ENCODE measurements at places on chromosomes 5 and 9.

GRCh38 chr5:149044453-149045088 is 18.3 kb downstream of the SH3TC2 start:
- no peak for DNase-seq

- DNase-seq, result no peak
Observed at GRCh38 chr5:179832039-179832745, 11.5 kb downstream of the SQSTM1 start.

GRCh38 chr5:171155621-171156020 is 153.4 kb upstream of the TLX3 start:
- no peak for DNase-seq

DNA sequence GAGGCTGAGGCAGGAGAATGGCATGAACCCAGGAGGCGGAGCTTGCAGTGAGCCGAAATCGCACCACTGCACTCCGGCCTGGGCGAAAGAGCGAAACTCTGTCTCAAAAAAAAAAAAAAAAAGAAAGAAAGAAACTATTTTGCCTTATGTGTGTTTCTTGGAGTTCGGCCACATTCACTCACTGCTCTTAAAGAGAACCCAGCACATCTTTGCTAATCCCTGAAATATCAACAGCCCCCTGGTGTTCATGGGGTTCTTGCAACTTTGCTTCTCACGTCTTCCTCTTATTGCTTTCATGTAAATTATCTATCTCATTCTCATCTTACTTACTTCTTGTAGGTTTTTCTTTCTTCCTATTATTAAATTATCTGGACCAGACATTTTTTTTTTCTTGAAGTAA is 126.3 kb upstream of the ASTN2 start:
- no peak for DNase-seq

- DNase-seq, result no peak
Observed at GRCh38 chr5:62488531-62488930, 76.0 kb downstream of the IPO11 start.

GRCh38 chr5:68838157-68838718 is 255.6 kb upstream of the SLC30A5 start:
- DNase-seq, result no peak

DNA sequence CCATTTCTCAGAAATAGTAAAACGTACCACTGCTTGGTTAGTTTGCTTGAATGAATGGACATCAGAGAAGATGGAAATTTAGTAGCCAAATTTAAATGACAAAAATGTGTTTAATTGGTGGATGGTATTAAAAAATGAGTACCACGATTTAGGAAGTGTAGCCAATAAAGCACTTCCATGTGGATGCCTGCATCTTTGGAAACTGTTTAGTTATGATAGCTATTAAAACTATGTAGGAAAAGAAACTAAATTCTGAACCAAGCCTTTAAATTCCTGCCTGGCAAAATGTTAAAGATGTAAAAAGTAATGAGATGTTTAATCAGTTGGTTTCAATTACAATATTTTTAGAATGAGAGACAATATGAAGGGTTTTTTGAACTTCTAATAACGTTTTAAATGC is 94.8 kb downstream of the NUDT12 start:
- DNase-seq, result no peak

GRCh38 chr9:8085986-8086385 is 286.4 kb upstream of the DMAC1 start:
- DNase-seq, result no peak

GRCh38 chr5:79143684-79144379 is 32.2 kb downstream of the BHMT start:
- no peak for DNase-seq

- DNase-seq, result no peak
Observed at GRCh38 chr5:141373673-141374317, at the start of gene PCDHGA6. TSS of gene PCDHGA6 (plus strand) at chr5:141373891. CDS start at chr5:141374084, 193 bp downstream.

- DNase-seq, result no peak
Observed at GRCh38 chr5:67414712-67415111, 218.1 kb upstream of the CD180 start.

DNA sequence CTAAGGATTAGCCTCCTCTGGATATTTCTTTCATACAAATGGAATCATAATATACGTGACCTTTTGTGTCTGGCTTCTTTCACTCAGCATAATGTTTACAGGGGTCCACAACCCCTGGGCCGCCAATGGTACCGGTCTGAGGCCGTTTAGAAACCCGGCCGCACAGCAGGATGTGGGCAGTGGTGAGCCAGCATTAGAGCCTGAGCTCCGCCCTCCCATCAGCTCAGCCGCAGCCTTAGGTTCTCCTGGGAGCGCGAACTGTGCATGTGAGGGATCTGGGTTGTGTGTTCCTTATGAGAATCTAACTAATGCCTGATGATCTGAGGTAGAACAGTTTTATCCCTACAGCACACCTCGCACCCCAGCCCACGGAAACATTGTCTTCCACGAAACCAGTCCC is 229.7 kb downstream of the ICE1 start:
- no peak for DNase-seq

- DNase-seq, result no peak
Observed at GRCh38 chr5:56094579-56095361, 100.0 kb upstream of the IL6ST start.

GRCh38 chr5:4093236-4093635 is 497.6 kb downstream of the IRX1 start:
- no peak for DNase-seq

DNA sequence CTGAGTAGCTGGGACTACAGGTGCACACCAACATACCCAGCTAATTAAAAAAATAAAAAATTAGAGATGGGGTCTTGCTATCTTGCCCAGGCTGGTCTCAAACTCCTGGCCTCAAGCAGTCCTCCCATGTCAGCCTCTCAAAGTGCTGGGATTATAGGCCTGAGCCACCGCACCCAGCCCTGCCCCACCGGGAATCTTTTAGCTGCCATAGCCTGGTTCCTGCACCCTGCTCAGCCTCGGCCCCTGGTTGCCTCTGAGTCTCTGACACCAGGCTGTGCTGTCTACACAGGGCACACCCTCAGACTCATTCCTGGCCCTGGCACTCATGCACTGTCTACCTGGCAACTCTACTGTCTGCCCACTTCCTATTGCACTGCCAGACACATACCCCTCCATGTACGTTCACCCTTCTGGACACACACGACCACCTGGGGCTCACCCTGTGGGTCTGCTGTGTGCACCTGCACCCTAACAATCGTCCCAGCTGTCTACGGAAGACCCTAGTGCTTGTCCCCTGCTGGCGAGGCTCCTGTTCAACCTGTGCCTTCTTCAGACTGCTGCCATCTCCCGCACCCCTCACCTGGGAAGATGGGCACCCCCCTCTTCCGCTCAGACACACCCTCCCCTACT is 1.4 kb downstream of the PROP1 start:
- DNase-seq, result no peak

DNA sequence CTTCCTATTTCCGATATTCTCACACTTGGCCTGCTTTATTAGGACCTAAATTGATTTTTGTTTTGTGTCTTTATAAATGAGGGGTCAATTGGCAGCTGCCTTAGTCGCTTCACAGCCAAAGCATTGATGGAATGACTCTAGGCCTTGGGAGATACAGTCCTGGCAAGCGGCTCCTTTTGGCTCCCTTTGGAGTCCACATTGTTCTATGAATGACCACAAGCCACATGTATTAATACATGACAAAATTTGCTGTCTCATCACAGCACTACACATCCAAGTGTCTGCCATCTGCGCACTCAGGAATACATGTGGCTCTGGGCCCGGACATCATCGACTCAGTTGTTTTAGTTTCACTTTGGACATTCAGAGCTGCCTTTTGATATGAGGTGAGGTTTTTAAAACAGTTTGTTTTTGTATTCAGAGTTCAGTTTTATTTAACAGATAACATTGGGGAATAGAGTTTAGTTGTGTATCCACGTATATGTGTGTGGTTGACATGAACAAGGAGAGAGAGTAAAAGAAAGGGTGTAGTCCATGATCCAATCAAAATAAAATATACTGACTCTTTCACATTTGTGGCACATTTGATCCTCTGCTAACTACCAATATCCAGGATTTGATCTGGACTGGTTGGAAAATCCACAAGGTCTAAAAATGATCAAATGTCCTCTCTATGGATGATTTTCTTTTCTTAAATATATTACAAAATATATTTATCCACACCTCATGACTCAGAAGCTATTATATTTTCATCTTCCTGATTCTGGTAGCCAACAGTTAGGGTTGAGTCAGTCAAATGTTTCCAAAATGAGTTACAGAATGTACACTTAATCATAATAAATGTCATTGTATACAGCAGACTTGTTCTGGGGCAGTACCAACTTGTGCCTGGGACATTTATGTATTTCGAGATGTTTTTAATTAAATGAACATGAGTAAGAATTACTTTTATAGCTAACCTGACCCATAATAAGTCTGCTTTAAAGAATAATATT is 114.0 kb upstream of the MTAP start:
- no peak for DNase-seq

GRCh38 chr5:140043508-140043872 is 391 bp upstream of the NRG2 start:
- peak; percentile 2 for DNase-seq

DNA sequence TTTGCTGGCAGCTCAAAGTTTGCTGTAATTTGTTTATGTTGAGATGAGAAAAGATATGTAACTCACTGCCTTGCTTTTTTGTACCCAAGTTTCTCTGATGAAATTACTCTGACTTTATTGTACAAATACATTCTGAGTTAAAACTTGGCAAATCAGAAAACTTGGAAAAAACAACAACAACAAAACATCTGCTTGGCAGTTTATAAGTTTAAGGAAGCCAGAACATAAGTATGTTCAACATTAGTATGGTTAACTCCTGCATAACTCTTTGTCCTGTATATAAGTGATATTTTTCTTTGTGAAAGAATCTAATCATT is 233.1 kb downstream of the MAST4 start:
- no peak for DNase-seq

GRCh38 chr5:58617241-58617640 is 34.4 kb downstream of the RAB3C start:
- DNase-seq, result no peak

DNA sequence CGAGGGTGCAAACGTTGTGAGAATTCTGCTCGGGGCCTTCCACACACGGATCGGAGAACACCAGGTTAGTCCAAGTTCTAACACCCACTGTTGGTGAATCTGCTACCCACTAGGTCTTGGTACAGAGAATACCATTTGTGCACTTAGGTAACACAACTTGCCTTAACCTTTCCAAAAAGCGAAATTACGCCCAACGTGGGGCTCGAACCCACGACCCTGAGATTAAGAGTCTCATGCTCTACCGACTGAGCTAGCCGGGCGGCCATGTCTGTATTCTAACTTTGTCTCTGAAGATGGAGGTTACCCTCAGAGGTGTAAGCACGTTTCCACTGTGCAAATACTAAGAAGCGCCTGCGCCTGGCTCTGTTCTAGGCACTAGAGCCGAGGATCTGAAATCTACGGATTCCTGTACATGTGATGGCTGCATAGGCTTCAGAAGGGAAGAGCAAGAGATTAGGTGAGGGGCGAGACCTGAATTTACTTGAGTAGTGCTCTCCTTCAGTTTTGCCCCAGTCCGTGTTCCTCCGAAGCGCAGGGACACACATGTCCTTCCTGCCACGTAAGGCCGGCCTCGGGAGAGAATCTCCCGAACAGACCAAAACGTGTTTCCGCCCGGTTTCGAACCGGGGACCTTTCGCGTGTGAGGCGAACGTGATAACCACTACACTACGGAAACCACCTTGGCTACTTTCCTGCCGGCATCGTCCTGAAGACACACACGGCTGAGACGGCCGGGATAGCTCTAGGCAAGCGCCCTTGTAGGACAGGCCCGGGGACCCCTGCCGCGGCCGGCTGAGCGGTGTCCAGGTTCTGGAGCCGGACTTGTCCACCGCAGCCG is 1.1 kb upstream of the TRIM41 start:
- DNase-seq, result peak; percentile 93

GRCh38 chr9:109689701-109690100 is 90.3 kb upstream of the PALM2AKAP2 start:
- DNase-seq, result no peak

- DNase-seq, result no peak
Observed at GRCh38 chr9:83281306-83282255, 218.6 kb upstream of the RASEF start.

DNA sequence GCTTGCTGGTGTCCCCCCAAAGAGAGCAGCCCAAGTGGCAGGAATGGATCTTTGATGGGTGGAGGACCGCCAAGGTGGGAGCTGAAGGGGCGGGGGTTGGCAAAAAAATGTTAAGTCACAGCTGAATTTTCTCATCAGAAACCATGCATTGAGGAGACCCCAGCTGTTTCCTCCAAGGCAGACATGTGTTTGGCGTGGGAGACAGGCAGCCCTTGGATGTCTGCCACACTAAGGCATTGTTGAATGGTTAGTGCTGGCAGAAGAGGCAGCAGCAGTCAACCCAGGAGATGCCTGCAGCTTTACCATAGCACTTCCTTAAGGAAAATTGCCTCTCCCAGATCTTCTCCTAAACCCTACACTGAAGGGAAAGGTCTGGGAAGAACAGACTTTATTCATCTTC is 394.9 kb upstream of the CD180 start:
- DNase-seq, result no peak

DNA sequence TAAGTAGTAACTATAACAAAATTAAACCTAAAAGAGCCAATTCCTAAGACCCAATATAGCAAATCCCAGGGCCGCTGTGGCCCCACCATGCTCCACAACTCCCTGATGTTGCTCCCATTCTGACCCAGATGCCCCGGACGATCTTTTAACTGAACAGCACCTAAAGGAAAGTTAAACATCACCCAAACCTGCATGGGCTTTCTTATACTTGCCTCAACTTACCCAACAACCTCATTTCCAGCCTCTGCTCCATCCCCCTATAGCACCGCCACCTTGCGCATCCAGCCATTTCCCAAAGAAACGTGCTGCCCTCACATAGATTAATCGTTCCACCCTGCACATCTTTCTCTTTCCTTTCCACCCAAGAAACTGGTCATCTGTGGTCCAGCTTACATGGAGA is 54.6 kb downstream of the ZNF354C start:
- no peak for DNase-seq

- no peak for DNase-seq
Observed at GRCh38 chr5:145483212-145483611, 351.9 kb downstream of the PRELID2 start.

DNA sequence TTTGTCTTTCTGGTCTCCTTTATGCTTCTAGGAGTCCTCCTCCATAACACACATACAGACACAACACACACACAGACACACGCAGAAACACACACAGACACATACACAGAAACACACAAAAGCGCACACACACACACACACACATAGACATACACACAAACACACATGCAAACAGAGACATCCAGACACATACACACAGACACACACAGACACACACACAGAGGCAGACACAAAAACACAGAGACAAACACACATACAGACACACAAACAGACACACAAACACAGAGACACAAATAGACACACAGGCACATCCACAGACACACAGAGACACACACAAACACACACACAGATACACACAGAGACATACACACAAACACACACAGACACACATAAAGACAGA is 220.2 kb downstream of the IRX2 start:
- no peak for DNase-seq

GRCh38 chr9:110126499-110126941 is 81.4 kb downstream of the C9orf152 start:
- no peak for DNase-seq

GRCh38 chr5:169631360-169631759 is 5.7 kb upstream of the DOCK2 start:
- DNase-seq, result no peak

GRCh38 chr5:26563979-26564378 is 474.4 kb downstream of the CDH9 start:
- no peak for DNase-seq

- no peak for DNase-seq
Observed at GRCh38 chr5:6743161-6743560, 29.9 kb downstream of the TENT4A start.

- no peak for DNase-seq
Observed at GRCh38 chr5:105740242-105740641, 1930.5 kb downstream of the EFNA5 start.

- no peak for DNase-seq
Observed at GRCh38 chr5:141958113-141958512, at the start of gene PCDH12. TSS of gene PCDH12 (minus strand) at chr5:141958202. CDS start at chr5:141957851, 351 bp downstream.
